Stromal cell of bone marrow (primary cell): ENCODE measurements at places on chromosomes 6 and 20.
A peak's percentile ranks its signal among the peaks of the same experiment; 100 is the strongest.

- no peak for DNase-seq
Observed at GRCh38 chr20:48066851-48067250, 281.6 kb upstream of the SULF2 start.

DNA sequence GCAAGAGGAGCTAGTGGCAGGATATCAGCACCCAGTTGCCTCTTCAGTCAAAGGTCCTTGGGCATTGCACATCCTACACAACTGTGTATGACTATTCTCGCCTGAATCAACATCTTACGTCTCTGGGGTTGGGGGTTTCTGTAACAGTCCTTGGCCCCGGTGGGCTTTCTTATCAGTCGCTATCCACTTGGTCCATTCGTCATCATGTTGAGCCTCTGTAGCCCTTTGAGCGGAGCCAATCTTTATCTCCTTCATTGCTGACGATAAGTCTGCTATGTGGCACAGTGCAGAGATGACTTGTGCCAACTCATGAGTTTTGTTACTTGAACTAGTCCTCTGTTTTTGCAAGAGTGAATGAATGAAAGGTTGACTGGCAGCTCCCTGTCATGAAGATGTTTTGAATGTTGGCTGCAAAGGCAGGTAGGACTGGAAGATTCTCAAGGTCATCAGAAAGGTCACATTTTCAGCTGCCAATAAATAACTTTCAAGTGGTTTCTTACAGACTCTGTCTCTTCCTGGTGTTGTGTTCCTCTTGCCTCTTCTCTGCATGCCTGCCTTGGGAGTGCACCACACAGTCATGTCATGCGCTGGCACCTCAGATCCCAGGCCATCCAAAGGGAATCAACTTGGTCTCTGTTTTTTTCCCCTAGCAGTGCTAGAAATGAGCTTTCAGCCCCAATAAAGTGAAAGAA, 238.9 kb downstream of the SLC24A3 start:
- no peak for DNase-seq

GRCh38 chr6:148044261-148044751, 298.3 kb upstream of the SASH1 start:
- DNase-seq = peak; percentile 11

- DNase-seq = no peak
Observed at GRCh38 chr6:71134929-71135642, 153.5 kb upstream of the OGFRL1 start.

DNA sequence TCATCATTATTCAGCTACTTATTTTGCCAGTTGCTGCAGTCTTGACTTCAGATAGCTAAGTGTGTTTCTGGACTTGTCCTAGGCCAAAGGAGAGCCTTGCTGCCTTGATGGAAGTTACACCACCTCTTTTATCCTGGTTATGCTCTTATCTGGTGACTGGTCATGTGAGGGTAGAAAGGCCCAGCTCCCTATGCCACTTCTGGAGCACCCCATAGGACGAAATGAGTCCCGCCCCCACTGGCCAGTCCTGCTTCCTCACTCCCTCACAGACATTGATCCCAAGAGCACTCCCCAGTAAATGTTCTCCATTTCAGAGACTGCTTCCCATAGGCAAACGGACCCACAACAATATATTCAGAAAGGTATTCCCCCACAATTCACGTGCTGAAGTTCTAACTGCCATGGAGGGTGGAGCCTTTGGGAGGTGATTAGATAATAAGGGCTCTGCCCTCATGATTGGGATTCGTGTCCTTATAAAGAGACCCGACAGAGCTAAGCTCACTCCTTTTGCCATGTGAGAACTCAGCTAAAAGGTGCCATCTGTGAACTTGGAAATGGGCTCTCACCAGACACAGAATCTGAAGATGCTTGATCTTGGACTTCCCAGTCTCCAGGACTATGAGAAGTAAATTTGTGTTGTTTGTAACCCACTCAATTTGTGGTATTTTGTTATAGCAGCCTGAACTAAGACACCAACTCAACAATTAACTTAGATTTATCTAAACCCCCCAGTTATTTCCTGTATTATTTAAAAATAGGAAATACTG, 21.5 kb upstream of the ELOVL2 start:
- DNase-seq = no peak

- DNase-seq = no peak
Observed at GRCh38 chr6:36328600-36328999, 8.1 kb downstream of the BNIP5 start.

DNA sequence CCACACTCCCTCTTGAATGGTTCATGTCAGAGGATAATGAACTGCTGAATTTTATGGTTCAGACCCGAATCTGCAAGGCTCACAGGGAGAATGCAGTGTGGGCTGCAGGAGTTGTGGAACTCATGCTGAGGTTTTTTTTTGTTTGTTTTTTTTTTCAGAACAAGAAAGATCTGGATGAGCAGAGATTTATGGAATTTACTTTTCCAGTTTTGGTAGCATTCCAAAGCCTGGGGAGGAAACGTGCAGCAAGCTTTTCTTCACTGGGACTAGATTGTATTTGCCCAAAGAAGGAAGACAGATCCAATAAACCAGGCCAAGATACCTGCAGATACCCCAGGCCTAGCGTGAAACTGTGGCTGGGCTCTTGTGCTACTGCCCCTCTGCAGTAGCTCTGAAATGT, 223.9 kb upstream of the TAB2 start:
- no peak for DNase-seq

GRCh38 chr20:11431621-11432020, 486.1 kb upstream of the BTBD3 start:
- peak; percentile 33 for DNase-seq

DNA sequence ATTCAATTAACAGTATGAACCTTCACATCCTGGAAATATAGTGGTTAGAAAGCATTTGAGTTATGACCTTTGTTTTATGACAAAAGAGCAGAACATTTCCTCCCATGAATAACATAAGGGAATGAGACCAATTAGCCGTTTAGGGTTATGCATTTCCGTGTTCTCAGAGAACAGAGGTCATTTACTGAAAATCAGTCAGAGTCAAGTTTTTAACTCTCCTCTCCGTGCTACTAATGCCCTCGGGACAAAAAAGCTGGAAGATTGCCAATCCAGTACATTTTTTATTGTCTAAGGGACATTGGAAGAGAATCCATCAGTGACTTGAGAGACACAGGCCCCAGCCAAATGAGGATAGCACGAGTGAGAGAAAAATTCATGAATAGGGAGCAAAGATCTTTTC, 632.7 kb downstream of the RFPL4B start:
- peak; percentile 63 for DNase-seq

GRCh38 chr6:56866917-56867522, 87.9 kb upstream of the BEND6 start:
- no peak for DNase-seq

GRCh38 chr6:21033084-21033483, 498.8 kb downstream of the CDKAL1 start:
- DNase-seq = no peak

DNA sequence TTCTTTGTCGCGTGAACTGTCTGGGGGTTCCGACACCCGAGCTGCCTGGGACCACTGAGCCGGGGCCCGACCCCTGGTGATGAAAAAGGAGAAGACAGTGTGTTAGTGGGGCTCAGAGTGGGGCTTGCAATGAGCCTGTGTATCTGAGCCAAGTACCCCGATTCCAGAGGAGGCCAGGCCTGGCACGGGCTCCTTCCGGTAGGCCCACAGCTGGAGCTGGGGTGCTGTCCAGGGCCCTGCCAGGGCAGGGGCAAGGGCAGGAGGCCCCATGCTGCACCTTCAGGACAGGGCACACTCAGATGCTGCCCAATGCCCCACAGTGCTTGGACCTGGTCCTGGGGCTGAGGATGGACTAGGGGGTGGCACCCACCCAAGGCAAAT, 89.4 kb downstream of the TAF4 start:
- no peak for DNase-seq

GRCh38 chr6:17042422-17043147, 59.3 kb upstream of the STMND1 start:
- peak; percentile 14 for DNase-seq

GRCh38 chr20:31410011-31410410, 4.0 kb upstream of the DEFB121 start:
- DNase-seq = no peak

DNA sequence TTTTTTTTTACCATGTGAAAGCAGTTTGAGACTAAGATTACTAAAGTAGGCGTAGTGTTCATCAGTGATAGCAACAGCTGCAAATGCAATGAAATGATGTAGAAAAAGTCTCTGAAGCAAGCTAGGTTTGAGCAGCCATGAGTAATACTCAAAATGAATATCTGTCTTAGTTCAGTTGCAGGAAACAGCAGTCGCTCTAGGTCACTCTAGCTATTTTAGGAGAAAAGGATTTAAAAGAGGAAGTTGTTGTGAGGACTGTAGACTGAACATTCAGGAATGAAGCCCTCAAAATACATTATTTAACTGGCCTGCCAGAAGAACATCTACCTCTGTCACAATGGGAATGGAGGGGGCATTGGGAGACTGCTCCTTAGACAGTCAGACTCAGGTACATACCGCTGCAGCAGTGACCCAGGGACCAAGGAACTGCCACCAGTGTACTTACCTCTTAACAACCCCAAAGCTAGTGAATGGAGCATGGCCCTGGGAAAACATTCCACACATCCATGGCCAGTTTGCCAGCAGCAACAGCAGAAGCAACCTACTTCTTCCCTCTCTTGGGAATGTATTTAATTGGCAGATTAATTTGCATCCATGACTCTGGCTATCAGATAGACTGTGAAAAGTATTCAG, 243.0 kb upstream of the KHDRBS2 start:
- DNase-seq = no peak

DNA sequence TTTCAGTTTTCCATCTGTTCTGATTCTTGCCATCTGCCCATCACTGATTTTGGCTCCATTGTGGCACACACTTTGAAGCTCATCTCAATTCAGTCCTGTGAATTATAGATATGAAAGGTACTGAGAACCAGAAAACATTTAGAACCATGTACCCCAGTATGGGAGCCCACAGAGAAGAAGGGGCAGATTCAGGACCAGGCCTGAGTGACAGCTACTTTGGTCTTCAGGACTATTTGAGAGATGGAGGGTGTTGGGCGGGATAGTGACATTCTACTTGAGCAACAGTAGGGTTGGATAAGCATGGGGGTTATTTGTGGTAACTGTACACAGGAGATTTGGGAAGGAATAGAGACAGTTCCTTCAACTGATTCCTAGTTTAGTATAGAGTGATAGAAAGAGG, 259.2 kb upstream of the MANEA start:
- DNase-seq = no peak

GRCh38 chr20:53069132-53069531, 97.0 kb downstream of the TSHZ2 start:
- no peak for DNase-seq

DNA sequence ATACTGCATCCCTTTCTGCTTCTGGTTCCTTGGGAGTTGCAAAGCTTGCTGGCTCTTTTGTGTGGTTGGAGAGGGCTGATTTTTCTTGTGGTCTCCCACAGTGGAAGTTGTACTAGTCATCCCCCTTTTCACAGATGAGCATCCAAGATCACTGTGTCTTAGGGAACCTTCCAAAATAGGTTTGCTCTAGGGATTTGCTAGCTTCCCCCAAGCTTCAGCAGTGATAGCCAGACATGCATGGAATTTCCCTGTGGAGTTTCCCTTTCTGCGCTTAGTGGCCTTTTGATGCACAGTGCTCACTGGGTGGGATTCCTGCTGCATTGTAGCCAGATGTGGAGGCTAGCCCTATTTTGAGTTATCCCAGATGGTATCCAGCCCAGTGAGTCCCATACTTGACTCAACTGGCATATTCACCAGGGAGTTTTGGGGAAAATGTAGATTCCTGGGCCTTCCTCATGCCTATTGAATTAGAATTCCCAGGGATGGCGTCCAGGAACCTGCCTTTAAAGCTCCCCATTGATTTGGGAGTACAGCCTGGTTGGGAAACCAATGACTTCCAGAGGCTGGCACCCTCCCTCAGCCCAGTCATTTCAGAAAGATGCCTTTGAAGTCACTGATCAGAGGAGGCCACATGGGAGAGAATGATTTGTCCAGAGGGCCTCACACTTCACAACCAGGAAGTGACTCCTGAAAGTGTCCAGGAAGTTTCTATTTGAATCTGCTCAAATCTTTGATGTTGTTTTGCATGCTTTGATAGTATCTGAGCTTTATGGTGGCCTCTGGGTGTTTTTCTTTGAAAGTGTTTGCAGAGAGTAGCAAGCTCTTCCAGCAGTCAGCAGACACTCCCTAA, 25.9 kb downstream of the PPARD start:
- no peak for DNase-seq

DNA sequence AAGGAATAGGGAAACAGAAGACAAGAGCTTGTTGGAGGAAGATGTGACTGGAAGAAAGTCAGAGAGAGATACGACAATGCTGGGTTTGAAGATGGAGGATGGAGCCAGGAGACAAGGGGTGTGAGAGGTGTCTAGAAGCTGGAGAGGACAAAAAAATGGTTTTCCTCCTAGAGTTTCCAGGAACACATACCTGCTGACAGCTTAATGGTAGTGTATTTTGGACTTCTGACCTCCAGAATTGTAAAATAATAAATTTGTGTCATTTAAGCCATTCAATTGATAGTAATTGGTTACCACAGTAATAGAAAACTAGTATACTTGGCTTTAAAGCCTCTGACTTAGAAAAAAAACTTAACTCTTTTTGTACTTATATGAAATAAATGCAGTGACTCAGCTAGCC, 3.6 kb downstream of the AIG1 start:
- DNase-seq = no peak

DNA sequence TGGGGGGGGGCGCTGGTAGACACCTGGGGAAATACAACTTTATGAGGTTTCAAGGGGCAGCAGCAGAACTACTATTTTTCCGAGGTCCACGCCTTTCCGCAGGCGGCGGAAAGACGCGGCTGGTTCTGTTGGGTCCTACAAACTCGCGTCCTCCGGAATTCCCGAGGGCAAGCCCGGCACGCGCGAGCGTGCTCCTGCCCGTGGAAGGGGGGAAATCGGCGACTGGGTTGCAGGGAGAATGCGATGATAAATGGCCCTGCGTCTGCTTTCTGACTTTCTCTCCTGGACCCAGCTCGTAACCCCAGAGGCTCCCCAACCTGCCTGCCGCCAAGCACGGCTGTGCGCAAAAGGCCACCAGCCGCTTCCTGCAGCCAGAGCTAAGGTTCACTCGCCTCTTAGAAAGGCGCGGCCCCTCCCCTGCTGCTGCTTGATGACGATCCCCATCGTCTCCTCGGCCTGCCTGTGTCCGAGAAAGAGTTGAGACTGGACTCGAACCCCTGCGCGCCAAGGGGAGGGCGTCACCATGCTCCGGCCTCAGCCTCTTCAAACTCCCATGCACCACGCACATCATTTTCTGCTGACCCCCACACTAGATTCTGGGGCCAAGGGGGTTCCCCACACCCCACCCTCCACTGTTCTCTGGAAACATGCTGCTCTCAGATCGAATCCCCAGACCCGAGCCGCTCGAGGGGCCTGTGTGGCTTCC, 6.7 kb downstream of the FOXA2 start:
- DNase-seq = no peak

- DNase-seq = no peak
Observed at GRCh38 chr6:167103041-167103891, 19.6 kb upstream of the CCR6 start.

- no peak for DNase-seq
Observed at GRCh38 chr6:37671061-37671460, 26.6 kb downstream of the MDGA1 start.

DNA sequence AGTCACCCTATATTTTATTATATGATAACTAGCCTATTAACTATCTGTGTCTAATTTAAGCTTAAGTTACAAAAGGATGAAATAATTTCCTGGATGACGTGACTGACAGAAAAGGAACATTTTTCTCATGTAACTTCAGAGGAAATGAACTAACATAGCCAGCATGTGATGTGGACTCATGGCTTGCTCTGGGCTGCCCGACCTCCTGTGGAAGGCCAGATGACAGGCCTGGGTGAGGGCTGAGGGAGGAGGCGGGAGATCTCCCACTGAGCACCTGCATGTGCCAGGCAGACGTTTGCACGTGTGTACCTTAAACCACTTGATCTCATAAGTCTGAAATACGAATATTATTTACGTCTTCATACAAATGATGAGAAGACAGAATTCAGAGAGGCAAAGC, 321.1 kb downstream of the SYNE1 start:
- peak; percentile 54 for DNase-seq
